ENCODE measurements at places on chromosomes 1 and 21. TPM values are rescaled to one million over a fixed set of nuclear protein-coding genes. Genes with fewer than 3 reads are reported as not detected.

DNA sequence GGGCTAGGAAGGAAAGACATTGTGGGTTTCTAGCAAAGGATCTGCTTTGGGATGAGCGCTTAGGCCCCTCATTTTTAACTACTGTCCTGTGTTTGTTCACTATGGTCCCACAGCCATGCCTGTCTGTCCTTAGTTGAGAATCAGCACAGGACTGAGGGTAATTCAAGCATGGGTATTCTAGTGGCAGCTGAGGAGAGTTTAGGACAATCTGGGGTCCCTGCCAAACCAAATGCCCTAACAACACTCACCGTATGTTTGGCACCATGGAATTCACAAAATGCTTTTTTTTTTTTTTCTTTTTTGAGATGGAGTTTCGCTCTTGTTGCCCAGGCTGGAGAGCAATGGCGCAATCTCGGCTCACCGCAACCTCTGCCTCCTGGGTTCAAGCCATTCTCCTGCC lies 10.4 kb downstream of the ARHGEF11 start:
- no peaks in the 10 kb centered on the region for H3K36me3 ChIP-seq
- H3K27ac ChIP-seq = no peak overlapping the region
- H3K4me3 ChIP-seq = no peak overlapping the region
- no peaks in the 10 kb centered on the region for H3K27me3 ChIP-seq
- H3K4me1 ChIP-seq = peaks cover 21% of the 10 kb centered on the region

GRCh38 chr1:234582681-234583301 lies 27.2 kb downstream of the IRF2BP2 start:
- peak overlapping the region; percentile 66 for H3K27ac ChIP-seq
- DNase-seq = no peak
- H3K36me3 ChIP-seq = no peaks in the 10 kb centered on the region
- H3K27me3 ChIP-seq = no peaks in the 10 kb centered on the region

GRCh38 chr1:199223936-199224335 lies 585.1 kb downstream of the PTPRC start:
- no peaks in the 10 kb centered on the region for H3K27me3 ChIP-seq
- H3K36me3 ChIP-seq = no peaks in the 10 kb centered on the region
- DNase-seq = no peak
- H3K4me3 ChIP-seq = no peak overlapping the region
- H3K4me1 ChIP-seq = peaks cover 16% of the 10 kb centered on the region

GRCh38 chr1:41103766-41104165 lies 82.2 kb upstream of the SLFNL1 start:
- no peak for DNase-seq
- H3K4me3 ChIP-seq = no peak overlapping the region
- no peaks in the 10 kb centered on the region for H3K27me3 ChIP-seq
- H3K36me3 ChIP-seq = no peaks in the 10 kb centered on the region
- H3K27ac ChIP-seq = no peak overlapping the region

- H3K4me3 ChIP-seq = no peak overlapping the region
- H3K27ac ChIP-seq = no peak overlapping the region
Observed at GRCh38 chr21:23127973-23128372, 2129.8 kb downstream of the NCAM2 start.

GRCh38 chr1:48792961-48793360 lies 16.3 kb upstream of the BEND5 start:
- DNase-seq = no peak
- H3K27me3 ChIP-seq = peaks cover 3% of the 10 kb centered on the region
- H3K4me1 ChIP-seq = no peaks in the 10 kb centered on the region

GRCh38 chr1:21693732-21694131 lies 24.6 kb upstream of the RAP1GAP start:
- DNase-seq = no peak
- peaks cover 16% of the 10 kb centered on the region for H3K4me1 ChIP-seq
- no peaks in the 10 kb centered on the region for H3K27me3 ChIP-seq

- H3K4me1 ChIP-seq = no peaks in the 10 kb centered on the region
- peaks cover 2% of the 10 kb centered on the region for H3K36me3 ChIP-seq
- H3K27ac ChIP-seq = no peak overlapping the region
- DNase-seq = no peak
- H3K27me3 ChIP-seq = peaks cover 16% of the 10 kb centered on the region
- no peak overlapping the region for H3K4me3 ChIP-seq
Observed at GRCh38 chr1:22376001-22376400, 75.7 kb upstream of the ZBTB40 start.

- no peak overlapping the region for H3K27ac ChIP-seq
- peaks cover 14% of the 10 kb centered on the region for H3K27me3 ChIP-seq
- H3K36me3 ChIP-seq = no peaks in the 10 kb centered on the region
- no peak for DNase-seq
- H3K4me3 ChIP-seq = no peak overlapping the region
Observed at GRCh38 chr1:54975356-54976108, 4.9 kb upstream of the TMEM61 start.

DNA sequence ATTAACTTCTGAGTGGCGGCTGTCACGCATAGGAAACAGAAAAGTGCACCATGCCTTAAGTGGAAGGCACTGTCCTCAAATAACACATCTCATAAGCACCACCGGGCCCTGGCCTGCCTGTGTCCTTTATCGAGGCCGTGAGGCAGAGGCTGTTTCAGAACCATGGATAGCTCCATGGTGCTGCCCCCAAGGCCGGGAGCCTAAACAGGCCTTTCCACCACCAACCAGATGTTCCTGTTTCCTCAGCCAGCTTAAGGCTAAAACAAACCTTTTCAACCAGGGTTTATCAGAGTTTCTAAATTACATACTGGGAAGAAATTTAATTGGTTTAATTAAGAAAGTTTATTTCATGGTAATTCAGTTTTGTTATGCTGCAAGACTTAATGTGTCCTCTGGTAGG lies 114.4 kb downstream of the DMRTA2 start:
- no peak for DNase-seq
- no peak overlapping the region for H3K27ac ChIP-seq
- no peaks in the 10 kb centered on the region for H3K36me3 ChIP-seq
- H3K27me3 ChIP-seq = no peaks in the 10 kb centered on the region

- H3K27ac ChIP-seq = peak overlapping the region; percentile 14
- no peak overlapping the region for H3K4me3 ChIP-seq
- no peak for DNase-seq
- H3K36me3 ChIP-seq = peaks cover 3% of the 10 kb centered on the region
- H3K4me1 ChIP-seq = peaks cover 51% of the 10 kb centered on the region
Observed at GRCh38 chr1:68180441-68181164, 51.7 kb downstream of the WLS start.

GRCh38 chr1:223038288-223039006 lies 104.6 kb downstream of the TLR5 start:
- H3K36me3 ChIP-seq = no peaks in the 10 kb centered on the region
- no peaks in the 10 kb centered on the region for H3K4me1 ChIP-seq
- no peak overlapping the region for H3K4me3 ChIP-seq
- H3K27ac ChIP-seq = no peak overlapping the region
- H3K27me3 ChIP-seq = peaks cover 32% of the 10 kb centered on the region

GRCh38 chr1:214367841-214368240 lies 86.9 kb downstream of the SMYD2 start:
- H3K27ac ChIP-seq = no peak overlapping the region
- H3K27me3 ChIP-seq = no peaks in the 10 kb centered on the region
- no peak for DNase-seq
- peaks cover 38% of the 10 kb centered on the region for H3K36me3 ChIP-seq
- no peak overlapping the region for H3K4me3 ChIP-seq

DNA sequence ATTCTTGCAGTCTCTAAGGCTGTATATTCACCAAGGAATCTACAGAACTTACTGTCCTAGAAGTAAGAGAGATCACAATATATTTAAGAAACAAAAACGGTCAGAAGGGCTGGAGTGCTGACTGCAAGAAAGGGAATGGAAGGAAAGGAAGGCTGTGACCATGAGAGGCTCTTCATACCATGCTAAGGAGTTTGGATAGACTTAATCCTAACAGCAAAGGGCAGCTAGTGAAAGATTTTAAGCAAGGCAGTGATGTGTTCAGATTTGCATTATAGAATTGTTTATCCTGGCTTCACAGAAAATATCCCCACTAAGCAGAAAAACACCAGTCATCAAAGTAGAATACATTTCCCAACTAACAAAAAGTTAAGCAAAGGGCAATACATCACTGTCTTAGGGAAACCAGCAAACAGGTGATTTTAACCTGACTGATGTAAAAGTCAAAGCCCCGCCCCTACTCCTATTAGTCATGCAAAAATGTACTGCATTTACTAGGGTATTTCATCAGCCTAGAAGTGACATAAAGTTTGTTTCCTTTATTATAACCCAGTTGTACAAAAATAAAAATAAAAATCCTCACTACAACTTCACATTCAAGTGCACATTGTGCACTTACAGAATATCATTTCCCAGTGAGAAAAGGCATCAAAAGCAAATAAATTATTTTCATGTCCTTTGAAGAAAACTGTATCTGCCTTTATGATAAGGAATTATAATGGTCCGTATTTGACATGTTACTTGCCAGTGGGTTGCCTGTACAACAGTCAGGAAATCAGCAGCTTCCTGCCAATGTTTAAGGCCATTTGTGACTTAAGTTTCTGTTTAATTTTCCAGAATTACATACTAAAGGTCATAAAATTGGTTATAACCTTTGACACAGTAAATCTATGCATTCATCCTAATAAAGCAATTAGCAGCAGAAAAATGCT lies 17.2 kb downstream of the JAK1 start:
- no peaks in the 10 kb centered on the region for H3K36me3 ChIP-seq
- H3K27ac ChIP-seq = peak overlapping the region; percentile 67
- H3K4me3 ChIP-seq = no peak overlapping the region
- no peaks in the 10 kb centered on the region for H3K27me3 ChIP-seq

SLAMF7 gene
- total RNA-seq = not detected

DISP1 gene
- total RNA-seq = 5.6 TPM

CD53 gene
- total RNA-seq = not detected

C4BPA gene
- not detected for total RNA-seq

MARK1 gene
- 4.1 TPM for total RNA-seq

PBX1 gene
- total RNA-seq = 38.0 TPM

All from chondrocyte (in vitro differentiated cells).